ENCODE measurements at places on chromosomes 2 and 18. TPM values are rescaled to one million over a fixed set of nuclear protein-coding genes. Genes with fewer than 3 reads are reported as not detected.

GRCh38 chr2:121033461-121033996 lies 251.5 kb downstream of the TFCP2L1 start:
- no peak for DNase-seq

- no peak for DNase-seq
Measured at GRCh38 chr2:181991171-181991885, 5.7 kb downstream of the PPP1R1C start.

DNA sequence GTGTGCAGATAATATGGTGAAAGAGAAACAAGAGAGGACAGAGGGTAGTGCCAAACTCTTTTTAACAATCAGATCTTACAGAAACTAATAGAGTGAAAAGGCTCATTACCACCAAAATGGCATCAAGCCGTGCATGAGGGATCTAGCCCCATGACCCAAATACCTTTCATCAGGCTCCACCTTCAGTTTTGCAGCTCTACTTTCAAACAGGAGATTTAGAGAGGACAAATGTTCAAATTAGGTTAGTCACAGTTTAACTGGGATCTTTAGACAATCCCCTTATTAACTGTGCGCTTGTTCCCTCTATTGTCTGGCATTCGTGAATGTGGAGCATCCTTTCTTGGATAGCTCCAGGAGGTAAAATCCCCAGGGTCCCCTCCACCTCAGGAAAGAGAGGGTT lies 1209.3 kb upstream of the CHAC2 start:
- DNase-seq, result no peak

HEATR5B gene
- total RNA-seq, result 23.9 TPM

CAD gene
- 57.8 TPM for total RNA-seq

DNA sequence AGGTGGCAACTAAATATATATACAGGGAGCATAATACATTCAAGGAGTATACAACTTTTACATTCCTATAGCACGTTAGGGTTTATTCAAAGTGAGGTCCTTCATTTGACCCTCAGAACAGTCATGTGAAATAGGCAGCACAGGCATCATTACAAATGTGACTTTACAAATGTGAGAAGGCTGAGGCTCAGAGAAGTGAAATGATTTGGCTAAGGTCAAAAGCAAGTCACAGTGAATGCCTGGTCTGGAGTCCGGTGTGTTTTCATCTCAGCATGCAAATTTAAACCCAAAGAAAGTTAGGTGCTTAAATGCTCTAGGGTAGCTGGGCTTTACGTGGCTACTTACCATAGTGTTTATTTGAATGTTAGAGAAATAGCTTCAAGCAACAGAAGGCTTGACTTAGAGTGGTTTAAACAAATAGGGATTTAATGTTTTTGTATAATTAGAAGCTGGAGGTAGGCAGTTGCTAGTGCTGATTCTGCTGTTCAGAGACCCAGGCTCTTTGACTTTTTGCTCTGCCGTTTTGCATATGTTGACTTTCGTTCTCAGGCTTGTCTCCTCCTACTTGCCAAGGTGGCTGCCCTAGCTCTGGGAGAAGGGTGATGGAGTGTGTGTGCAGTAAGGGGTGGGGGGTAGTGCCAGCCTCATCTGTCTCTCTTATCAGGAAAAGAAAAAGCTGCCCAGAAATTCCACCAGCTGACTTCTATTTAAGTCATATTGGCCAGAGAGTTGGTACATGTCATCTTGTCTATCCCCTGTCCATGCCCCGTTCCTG lies 89.2 kb downstream of the PLCL1 start:
- DNase-seq, result no peak

DNA sequence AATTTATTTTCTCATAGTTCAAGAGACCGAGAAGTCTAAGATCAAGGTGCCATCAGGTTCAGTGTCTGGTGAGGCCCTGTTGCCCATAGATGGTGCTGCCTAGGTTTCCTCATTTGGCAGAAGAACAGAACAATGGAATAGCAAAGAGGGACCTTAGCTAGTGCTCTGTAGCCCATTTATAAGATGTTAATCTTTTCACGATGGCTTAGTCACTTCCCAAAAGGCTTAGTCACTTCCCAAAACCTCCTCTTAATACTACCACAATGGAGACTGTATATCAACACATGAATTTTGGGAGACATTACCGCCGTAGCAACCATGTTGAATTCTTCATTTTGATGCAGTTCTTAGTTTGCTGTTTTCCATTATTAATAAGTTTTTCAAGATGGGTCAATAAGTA lies 246.3 kb upstream of the NRP2 start:
- DNase-seq, result no peak

GRCh38 chr2:37156071-37156856 lies 516 bp downstream of the EIF2AK2 start:
- peak; percentile 58 for DNase-seq

UGT1A8 gene
- not detected for total RNA-seq

DNA sequence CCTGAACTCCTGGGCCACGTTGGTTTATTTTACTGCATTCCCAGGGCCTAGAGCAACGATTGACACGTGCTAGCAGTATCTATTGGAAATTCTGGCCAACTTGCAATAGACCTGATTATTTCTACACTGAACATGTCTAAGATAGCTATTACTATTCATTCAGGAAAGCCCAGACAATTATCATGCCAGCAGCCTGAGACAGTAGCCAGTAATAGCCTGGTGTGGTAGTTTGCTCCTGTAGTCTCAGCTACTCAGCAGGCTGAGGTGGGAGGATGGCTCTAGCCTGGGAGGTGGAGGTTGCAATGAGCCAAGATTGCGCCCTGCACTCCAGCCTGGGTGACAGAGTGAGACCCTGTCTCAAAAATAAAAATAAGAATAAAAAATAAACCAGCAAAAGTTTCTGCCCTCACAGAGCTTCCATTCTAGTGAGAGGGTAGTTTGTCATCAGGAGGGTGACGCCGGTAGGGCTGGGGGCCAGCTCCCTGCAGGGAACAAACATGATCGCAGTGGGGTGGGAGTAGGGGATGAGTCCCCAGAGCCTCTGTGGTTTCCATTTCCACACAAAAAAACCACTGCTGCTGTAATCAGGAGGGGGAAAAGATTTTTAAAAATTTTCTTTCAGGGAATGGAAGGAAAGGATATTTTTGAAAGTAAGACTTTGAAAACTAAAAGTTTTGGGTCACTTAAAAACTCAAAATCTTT lies 4.3 kb downstream of the CASP8 start:
- no peak for DNase-seq

DNA sequence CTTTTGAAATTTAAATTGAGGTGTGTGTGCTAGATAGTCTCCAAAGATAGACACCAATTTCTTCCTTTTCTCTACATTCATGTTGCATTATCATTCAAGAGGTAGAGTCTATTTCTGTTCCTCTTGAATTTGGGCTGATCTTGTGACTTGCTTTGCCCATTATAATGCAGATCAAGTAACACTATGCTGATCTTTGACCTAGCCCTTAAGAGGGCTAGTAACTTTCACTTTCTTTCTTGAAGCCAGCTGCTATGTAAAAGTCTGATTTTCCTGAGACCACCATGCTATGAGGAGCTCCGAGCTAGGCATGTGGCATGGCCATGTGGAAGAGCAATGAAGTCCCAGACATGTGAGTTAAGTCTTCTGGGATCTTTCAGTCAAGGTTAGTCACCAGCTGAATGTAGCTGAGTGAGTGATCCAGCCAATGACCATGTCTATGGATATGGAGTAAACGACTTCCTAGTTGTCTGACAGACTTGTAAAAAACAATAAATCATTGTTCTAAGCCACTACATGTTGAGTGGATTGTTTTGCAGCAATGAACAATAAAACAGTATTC lies 189.4 kb upstream of the CWC22 start:
- no peak for DNase-seq

CIB4 gene
- total RNA-seq, result not detected

- no peak for DNase-seq
Measured at GRCh38 chr2:30965022-30965531, 157.8 kb upstream of the CAPN13 start.

CTAGE1 gene
- not detected for total RNA-seq

HTR2B gene
- total RNA-seq, result 0.15 TPM

EVX2 gene
- not detected for total RNA-seq

- DNase-seq, result no peak
Measured at GRCh38 chr2:89845532-89845931, 1154.1 kb downstream of the RPIA start.

DNA sequence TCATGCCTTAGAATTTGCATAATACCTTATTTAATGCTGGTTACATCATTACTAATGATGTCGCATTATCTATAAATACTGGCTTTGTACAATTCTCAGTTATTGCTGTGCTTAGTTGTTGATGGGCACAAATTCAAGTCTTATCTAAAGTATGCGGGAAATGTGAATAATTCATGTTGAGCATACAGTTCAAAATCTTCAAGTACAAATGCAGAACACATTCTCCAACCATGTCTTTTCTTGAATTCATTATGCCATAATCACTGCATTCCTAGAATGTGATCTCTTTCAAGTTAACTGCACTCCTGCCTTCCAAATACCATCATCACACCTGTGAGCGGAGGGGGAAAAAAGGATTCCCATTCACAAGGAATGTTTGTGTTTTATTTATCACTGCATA lies 337.0 kb downstream of the MBD2 start:
- no peak for DNase-seq

CHST9 gene
- 9.2 TPM for total RNA-seq

LAMA3 gene
- total RNA-seq, result 0.08 TPM

DNA sequence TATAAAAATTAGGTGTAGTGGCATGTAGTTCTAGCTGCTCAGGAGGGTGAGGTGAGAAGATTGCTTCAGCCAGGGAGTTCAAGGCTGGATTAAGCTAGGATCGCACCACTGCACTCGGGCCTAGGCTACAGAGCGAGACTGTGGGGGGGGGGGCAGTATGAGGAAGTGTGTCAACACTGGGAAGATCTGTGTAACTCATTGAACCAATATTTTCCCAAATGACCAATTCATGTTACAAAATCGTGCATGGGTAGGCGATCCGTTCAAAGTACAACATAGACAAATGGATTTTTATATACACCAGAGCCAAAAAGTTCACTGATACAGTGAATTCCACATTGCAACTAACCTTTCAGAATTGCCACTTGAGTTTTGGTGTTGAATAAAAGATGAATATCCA lies 8.1 kb downstream of the SMAD4 start:
- DNase-seq, result no peak

DSG2 gene
- 4.8 TPM for total RNA-seq

- no peak for DNase-seq
Measured at GRCh38 chr2:39724828-39725144, 54.3 kb downstream of the THUMPD2 start.

DNA sequence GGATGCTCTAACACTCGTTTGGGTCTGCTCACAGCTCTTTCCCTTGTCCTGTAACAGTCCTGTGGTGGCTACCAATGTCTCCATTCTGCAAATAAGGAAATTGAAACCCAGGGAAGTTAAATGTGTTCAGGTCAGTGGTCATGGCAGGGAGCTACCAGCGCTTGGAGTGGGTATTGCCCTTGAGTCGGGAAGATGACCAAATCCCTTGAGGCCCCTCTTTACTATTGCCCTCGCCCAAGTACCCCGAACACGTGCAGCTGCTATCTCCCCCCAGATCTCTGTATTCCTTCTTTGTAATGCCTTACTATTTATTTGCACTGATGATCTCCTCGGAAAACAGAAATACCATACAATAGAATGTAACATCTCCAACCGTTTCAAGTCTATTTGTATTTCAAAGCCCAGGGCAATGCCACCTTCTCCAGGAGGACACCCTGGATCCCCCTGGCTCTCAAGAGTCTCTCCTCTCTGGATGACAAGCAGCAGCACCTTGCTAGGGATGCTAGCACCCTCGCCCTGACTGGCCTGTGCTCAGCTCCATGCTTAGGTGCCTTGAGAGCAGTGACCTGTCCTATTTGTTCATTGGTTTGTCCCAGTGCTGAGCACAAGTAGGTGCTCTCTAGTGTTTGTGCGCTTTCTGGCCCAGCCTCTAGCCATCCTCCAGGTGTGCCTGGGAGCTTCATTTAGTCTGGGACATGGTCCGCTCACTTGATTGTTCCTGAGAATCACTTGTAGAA lies 15.1 kb downstream of the DYSF start:
- no peak for DNase-seq

NTSR2 gene
- total RNA-seq, result not detected

RFTN2 gene
- total RNA-seq, result not detected

ALPG gene
- total RNA-seq, result not detected

RUFY4 gene
- not detected for total RNA-seq

- no peak for DNase-seq
Measured at GRCh38 chr2:67453310-67453709, 56.2 kb downstream of the ETAA1 start.

CD207 gene
- total RNA-seq, result 0.08 TPM

MPP4 gene
- 0.05 TPM for total RNA-seq

DNA sequence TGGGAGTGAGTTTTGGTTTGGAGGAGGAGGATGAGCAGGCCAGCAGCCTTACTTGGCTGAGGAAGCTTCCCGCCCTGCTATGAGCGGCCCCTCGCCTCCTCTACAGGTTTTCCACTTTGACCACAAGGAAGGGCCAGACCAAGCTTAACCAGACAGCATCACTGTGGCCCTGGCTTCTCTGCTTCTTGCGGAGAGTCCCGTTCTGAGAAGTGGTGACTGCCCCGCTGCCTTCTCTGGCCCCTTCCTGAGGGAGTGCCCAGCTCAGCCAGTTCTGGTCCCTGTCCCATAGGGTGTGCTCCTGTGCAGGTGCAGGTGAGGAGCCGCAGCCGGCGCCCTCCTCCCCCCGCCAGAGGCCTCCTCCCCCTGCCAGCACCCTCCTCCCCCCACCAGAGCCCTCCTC lies 101.0 kb downstream of the FAM210A start:
- no peak for DNase-seq

- no peak for DNase-seq
Measured at GRCh38 chr18:27793013-27793785, 383.7 kb downstream of the CDH2 start.

GRCh38 chr2:202091476-202091875 lies 18.4 kb downstream of the KIAA2012 start:
- no peak for DNase-seq

- no peak for DNase-seq
Measured at GRCh38 chr2:189865826-189866225, 81.6 kb downstream of the PMS1 start.
